Effector memory CD4-positive, alpha-beta T cell (primary cell): ENCODE measurements at places on chromosomes 16 and 17.

- no peak for DNase-seq
Observed at GRCh38 chr16:49596648-49597291, 223.2 kb downstream of the C16orf78 start.

- DNase-seq: peak; percentile 72
Observed at GRCh38 chr17:39200070-39200879, at the start of gene RPL19. Gene RPL19 (plus strand): TSS chr17:39200283. CDS start chr17:39200345, 62 bp downstream.

- DNase-seq: no peak
Observed at GRCh38 chr16:30369091-30369937, 980 bp downstream of the TBC1D10B start.

- DNase-seq: no peak
Observed at GRCh38 chr17:944266-944826, 35.2 kb downstream of the NXN start.

DNA sequence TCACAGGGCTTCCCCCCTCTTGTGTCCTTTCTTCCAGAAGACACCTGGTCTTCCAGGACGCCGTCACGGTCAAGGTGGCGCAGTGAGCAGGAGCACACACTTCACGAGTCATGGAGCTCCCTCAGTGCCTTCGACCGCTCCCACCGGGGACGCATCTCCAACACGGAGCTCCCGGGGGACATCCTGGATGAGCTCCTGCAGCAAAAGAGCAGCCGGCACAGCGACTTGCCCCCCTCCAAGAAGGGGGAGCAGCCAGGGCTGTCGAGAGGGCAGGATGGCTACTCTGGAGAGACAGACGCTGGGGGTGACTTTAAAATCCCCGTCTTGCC, 199.6 kb downstream of the KATNIP start:
- no peak for DNase-seq

GRCh38 chr16:85165781-85166180, 53.5 kb upstream of the CIBAR2 start:
- DNase-seq: no peak

- no peak for DNase-seq
Observed at GRCh38 chr17:81065500-81065899, 30.5 kb downstream of the BAIAP2 start.

- no peak for DNase-seq
Observed at GRCh38 chr17:55717898-55718735, 4.5 kb downstream of the TMEM100 start.

- no peak for DNase-seq
Observed at GRCh38 chr17:37083456-37083855, 134.7 kb downstream of the AATF start.

DNA sequence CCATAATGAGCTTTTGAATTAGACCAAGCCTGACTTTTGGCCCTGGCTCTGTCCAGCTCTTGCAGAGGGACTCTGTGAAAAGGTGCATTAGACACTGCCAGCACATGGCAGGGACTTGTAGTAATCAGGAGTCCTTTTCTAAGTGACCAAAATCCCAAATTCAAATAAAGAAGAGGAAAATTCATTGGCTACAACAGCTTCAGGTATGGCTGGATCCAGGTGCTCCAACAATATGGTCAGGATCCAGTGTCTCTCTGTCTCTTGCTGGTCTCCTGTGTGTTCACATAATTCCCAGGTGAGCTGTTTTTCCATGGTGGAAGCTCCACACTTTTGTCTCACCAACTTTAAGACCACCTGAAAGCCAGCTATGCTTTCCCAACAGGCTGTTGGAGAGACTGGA, 358.8 kb upstream of the TNRC6C start:
- no peak for DNase-seq

GRCh38 chr16:48434653-48435317, 49.6 kb upstream of the SIAH1 start:
- no peak for DNase-seq

- no peak for DNase-seq
Observed at GRCh38 chr16:88196471-88197400, 186.0 kb upstream of the ZNF469 start.

DNA sequence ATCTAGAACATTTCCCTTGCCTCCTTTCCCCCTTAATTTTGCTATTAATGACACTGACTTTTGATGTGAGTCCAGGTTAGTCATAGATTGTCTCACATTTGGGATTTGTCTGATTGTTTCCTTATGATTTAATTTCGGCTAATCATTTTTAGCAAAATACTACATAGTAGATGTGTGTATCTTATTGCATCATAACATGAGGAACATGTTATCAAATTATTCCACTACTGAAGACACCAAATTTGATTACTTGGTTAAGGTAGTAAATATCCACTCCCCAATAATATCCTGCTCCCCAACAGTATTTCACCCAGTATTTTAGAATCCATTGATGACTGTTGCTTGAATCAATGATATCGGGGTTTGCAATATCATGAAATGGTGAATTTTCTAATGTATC, 2.7 kb downstream of the POLG2 start:
- no peak for DNase-seq

DNA sequence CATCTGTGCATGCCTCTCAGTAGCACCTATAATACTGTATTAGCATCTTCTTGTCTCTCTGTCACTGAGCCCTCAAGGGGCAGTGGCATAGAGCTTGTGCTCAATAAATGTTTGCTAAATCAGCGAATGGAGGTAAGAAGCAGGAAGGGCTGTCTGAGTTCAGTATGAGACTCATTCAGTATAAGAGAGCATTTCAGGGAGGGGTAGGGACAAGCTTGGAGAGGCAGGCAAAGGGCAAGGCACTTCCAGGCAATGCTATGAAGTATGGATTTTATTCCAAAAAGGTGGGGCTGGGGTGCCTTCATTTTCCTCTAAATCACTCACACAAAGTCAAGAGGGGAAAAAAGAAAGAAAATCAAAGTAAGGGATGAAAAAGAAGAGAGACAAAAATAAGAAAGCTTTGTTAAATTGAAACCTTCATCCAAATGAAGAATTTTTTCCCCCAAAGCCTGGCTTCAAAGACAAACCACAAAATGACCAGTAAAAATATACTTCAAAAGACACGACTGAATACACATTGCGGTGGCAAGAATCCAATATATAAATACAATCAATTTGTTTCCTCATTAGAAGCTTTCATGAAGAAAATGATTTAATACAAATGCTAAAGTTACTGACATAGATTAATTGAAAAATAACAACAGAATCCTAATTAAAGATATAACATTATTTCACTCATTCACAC, 51.2 kb downstream of the SKAP1 start:
- no peak for DNase-seq

DNA sequence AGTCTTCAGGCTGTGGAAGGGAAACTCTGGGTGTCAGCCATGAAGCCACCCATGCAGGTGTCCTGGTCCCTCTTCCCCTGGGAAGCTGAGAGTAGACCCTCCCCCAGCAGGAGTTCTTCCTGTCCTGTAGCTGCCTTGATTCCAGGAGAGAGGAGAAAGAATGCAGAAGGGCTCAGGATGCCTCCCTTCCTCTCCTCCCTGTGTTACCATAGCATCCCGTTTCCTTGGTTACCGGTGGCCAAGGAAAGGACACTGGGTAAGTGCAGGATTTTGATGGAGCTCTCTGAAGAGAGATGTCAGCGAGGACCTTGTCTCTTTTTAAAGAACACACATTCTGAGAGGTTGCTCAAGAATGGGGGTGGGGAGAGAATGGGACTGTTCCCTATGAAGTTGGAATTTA, 304.1 kb upstream of the N4BP1 start:
- DNase-seq: no peak

GRCh38 chr17:28547623-28548416, 4.6 kb downstream of the UNC119 start:
- peak; percentile 11 for DNase-seq

DNA sequence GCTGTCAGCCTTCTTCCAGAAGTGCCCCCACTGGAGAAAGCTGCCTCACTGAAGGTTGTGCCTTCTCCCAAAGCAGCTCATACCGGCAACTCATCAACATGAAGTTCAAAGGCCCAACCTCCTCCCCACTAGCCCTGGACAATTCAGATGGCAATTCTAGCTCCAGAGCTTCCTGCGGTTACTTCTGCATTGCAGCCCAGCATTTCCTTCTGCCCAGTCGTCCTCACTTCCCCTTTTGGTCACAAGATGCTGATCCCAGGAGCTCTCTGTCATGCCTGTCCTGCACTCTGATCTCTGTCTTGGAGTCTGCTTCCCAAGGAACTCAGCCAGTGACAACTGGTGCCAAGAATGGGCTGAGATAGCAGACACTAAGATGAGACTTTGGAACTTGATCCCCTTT, 178.2 kb upstream of the SOX9 start:
- no peak for DNase-seq

DNA sequence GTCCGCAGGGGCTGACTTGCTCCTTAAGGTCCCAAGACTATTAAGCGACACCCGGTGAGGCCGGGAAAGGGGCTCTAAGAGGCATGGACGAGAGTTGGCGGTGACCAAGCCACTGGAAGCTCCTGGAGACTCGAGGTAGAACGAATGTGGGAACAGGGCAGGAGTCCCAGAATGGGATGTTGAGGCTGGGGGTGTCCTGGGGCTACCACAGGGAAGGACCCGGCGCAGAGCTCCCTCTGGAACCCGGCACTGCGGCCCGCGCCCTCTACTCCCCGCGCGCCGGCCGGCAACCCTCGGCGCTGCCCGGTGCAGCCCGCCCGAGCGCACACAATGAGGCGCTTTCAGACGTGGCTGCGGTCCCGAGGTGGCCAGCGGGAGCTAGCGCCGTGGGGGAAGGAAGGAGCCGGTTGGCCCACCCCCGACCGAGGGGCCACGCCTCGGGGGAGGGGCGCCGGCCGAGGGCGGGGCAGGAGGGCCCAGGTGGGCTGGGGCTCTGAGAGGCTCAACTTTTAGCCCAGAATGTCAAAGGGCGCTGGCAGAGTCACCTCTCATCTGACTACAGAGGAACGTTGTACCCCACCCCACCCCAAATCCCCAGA, at the start of gene CHST6:
TSS of gene CHST6 (minus strand) at position 366 of the 599 bp plus-strand sequence. CDS start 15,613 bp downstream, outside the sequence.
- no peak for DNase-seq

GRCh38 chr17:70074236-70074830, 692 bp upstream of the KCNJ16 start:
- no peak for DNase-seq

DNA sequence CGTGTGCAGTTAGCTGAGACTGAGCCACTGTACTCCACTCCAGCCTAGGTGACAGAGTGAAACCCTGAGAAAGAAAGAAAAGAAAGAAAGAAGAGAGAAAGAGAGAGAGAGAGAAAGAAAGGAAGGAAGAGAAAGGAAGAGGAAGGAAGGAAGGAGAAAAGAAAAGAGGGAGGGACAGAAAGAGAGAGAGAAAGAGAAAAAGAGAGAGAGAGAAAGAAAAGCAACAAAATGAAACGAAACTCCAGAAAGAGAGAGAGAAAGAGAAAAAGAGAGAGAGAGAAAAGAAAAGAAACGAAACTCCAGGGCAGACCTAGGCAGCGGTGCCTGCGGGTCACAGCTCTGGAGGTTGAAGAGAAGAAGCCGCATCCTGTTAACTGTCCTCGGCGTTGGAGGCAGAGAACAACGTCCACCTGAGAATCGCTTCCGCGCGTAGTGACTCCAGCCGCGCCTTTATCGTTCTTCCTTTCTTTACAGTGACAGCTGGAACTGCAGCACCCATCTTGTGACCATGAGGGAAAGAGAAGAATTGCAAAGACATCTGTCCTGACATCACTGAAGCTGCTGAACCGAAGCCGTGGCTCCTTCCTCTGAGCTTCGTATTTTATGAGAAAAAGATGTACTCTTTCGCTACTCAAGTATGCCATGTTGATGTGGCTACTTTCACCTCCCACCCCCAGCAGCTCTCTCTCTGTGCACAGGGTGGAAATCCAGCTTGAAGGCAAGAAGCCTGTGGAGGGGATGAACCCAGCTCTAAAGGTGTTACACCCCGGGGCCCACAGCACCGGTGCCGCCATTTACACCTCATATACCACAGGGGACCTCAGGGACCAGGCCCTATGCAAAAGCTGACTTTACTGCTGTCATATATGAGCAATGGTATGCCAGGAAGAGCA, 56.9 kb upstream of the DOC2B start:
- DNase-seq: no peak

GRCh38 chr16:28915181-28915580, 9.9 kb downstream of the RABEP2 start:
- no peak for DNase-seq

DNA sequence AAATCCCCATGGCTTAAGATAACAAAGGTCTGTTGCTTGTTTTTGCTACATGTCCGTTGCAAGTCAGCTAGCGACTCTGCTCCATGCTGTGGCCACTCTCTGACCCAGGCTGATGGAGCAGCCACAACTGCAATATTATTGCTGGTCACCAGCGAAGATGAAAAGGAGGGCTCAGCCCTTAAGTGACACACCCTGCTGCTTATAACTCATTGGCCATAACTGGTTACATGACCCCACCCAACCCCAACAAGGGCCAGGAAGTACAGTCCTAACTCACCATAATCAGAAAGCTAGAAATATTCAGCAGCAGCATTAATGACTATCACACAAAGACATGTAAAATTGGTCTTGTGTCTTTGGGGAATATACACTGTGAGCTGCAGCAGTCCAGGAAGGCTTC, 224.3 kb downstream of the SOX9 start:
- no peak for DNase-seq

DNA sequence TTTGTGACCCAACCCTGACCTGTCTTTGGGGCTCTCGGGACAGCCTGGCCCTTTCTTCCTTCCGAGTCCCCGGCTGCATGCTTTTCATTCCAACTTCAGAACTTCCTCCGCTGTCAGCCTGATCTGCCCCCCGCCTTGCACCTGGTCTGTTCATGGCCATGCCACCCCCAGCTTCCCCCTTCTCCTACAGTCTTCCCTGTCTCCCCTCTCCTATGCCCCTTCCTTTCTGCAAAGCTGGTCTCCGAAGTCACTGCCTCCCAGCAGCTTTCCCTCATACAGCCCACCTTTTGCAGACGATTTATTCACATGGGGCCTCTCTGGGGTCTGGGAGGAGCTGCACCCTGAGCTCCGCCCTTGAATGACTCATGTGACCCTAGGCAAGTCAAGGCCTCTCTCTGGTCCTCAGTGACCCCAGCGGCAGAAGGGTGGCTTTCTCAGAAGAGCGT, 47.1 kb upstream of the SDK2 start:
- no peak for DNase-seq

- no peak for DNase-seq
Observed at GRCh38 chr16:51900221-51900780, 646.6 kb downstream of the TOX3 start.

DNA sequence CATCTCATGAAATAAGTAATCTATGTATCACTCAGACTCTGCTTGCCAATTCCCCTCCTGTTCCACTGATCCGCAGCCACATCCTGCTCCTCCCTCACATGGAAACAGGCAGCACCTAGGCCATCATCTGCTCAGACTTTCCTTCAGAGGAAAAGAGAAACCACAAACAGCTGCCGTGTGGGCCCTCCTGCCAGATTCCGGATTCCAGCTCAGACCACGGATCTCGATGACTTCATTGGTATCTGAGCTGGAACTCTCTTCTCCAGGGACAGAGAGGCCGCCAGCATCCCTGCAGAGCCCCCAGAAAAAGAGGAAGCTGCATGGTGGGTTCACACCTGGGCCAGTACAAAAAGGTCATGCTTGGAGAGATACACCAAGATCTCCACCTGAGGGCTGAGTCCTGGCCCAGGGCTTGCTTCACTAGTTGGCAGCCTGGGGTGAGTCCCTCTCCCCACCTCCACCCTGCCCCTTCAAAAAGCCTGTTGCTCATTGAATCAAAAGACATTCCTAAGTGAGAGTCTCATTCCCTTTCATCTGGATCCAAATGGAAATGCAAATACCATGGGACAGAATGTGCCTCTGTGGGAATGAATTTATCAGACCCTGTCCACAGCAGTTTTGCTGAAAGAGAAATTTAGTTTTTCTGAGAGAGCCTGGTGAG, 47.2 kb downstream of the HOXB1 start:
- DNase-seq: no peak

GRCh38 chr16:48576927-48577326, 33.1 kb downstream of the N4BP1 start:
- no peak for DNase-seq

- DNase-seq: no peak
Observed at GRCh38 chr17:77930780-77931768, 27.4 kb upstream of the TNRC6C start.
